DMS79 treated with DMSO at 0.1 percent for 48 hours (cell line): ENCODE measurements at places on chromosomes 4 and X.

GRCh38 chr4:42615131-42615763 is 41.7 kb downstream of the ATP8A1 start:
- no peak for DNase-seq

DNA sequence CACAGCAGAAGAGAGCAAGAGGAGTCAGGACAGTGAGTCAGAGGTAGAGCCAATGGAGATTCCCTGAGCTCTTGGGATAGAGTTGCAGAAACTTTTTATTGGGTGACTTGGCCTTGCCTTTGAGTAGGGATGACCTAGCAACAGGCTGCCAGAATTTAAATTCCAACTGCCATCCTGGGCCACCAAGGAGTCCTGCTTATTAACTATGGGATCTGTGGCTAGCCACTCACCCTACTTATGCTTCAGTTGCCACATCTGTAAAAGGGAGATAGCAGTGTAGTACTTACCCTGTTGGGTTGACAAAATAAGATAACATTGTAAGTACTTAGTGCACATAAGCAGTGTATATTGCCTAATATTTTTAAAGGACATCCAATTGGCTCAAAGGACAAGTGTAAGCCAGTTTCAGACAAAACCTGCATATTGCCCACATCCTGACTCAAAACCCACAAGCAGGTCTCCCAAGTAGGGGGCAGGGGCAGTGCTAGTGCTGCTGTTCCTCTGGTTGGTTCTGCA is 43.5 kb upstream of the TMEM164 start:
- no peak for DNase-seq

DNA sequence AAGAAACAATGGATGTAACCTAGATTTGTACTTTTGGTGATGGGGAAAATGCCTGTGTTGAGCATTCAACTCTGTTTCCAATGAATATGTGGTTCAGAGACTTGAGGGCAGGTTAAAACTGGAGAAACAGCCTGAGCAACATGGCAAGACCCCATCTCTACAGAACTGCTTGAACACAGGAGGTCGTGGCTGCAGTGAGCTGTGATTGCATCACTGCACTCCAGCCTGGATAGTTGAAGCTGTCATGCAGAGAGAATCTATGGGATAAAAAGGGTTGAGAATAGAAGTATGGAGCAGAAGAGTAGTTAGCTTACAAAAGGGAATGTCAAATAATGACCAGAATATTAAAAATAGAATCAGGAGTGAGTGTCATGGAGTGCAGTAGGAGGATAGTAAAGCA is 134.8 kb upstream of the PDE5A start:
- DNase-seq, result no peak

- DNase-seq, result no peak
Measured at GRCh38 chr4:179605196-179605595, 2163.0 kb upstream of the AGA start.

DNA sequence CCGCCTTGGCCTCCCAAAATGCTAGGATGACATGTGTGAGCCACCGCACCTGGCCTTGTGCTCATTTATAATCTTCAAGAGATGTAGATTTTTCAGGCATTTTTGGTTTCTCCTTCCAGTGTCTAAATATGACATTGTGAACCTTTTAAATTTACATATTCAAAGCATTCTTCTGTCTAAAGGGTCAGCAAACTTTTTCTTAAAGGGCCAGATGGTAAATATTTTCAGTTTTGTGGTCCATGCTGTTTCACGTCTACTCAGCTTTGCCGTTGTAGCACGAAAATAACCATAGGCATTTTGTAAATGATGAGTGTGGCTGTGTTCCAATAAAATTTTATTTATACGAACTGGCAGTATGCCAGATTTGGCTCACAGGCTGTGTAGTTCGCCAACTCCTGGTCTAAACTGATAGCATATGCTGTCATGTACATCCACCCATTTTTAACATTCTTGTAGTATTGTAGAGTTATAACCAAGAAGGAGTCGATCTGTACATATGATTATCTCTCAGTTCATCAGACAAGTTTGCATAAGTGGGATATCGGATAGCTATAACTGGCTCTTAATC is 12.7 kb upstream of the GCNA start:
- no peak for DNase-seq

GRCh38 chr4:121938282-121939092 is 13.4 kb downstream of the TRPC3 start:
- DNase-seq, result no peak

DNA sequence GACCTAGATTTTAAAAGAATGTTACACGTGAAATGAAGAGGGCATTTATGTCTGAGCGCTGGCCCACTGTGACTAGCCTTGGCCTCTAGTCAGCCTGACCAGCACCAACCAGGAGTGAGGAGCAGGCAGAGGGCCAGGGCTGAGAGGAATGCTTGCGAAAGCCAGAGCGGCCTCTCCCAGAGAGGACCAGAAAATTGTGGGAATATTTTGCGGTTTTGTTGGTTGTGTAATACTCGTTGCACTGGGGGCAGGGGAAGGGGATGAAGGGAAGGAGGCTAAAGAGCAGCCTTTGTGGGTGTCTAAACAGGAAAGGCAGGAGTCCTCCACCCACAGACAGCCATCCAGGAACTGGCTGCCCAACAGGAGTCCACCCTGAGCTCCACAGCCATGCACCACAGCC is 3.8 kb downstream of the GABRE start:
- no peak for DNase-seq

GRCh38 chrX:85928606-85929005 is 118.8 kb downstream of the CHM start:
- DNase-seq, result no peak

- no peak for DNase-seq
Measured at GRCh38 chr4:154478128-154478527, 13.5 kb downstream of the DCHS2 start.

DNA sequence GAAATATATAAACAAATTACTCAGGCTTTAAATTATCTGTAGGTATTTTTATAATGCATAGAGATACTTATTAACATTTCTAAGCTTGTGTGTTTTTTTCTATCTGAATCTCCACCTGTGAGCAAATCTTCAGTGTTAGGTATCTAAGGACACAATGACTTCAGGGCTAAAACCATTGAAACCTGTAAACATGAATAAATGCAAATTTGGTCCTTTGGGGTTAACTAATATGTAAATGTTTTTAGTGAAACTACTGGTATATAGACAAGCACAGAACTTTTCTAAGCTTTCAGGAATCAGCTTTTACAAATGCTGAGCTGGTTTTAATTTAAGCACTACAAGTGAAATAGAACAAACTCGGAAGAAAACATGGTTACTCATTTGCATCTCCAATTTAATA is 147.9 kb downstream of the FBXO8 start:
- no peak for DNase-seq

- no peak for DNase-seq
Measured at GRCh38 chr4:14415146-14415545, 587.1 kb upstream of the CPEB2 start.

DNA sequence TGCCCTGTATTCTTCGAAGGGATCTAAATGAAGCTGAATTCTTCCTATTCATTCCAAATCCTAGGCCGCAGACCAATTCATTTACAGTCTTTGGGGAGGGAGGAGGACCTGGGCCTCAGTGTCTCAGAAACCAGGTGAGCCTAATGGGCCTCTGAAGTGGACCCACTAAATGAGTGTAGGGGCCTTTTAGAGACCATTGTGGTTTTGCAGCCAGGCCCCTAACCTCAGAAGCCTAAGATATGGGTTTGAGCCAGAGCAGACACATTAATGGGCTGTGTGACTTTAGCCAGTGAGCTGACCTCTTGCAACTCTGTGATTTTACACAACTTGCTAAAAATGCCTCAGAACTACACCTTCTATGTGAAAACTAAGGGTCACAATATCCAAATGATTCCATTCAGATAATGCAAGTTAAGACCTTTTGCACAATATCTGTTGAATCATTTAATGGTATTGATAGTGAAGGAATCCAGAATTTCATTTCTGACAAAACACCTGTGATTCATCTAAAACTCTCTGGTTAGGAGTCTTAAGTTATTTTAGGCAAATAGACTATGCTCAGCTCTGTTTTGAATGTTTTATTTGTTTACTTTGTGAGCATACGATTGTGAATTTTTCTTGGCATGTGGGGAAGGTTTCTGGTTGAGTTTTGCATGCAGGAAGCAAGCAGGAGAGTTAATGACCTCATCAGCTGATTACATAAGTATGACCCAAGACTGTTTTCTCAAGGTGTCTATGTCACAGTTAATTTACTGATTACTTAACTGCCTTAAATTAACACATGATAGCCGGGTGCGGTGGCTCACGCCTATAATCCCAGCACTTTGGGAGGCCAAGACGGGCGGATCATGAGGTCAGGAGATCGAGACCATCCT is 75.0 kb downstream of the EVC start:
- DNase-seq, result no peak

DNA sequence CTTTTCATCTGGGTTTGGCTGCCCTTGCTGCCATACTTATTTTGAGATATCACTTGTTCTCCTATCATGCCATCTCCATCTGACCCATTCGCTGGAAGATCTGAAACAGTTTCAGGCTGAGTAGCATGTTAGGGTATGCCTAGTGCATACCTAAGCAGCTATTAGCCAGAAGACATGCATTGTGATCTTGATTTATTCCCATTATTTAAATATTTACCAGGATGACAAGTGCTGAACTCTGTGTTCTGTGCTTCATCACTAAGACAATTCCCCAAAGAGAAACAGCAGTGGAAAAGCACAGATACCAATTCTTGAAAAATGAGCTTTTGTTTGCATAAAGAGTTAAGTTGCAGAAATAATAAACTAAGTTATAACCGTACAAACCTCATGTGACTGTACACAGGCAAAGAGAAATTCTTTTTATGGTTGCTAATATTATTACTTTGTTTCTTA is 271.0 kb upstream of the ARSJ start:
- no peak for DNase-seq

GRCh38 chr4:87120411-87121162 is 99.8 kb downstream of the KLHL8 start:
- DNase-seq, result no peak

DNA sequence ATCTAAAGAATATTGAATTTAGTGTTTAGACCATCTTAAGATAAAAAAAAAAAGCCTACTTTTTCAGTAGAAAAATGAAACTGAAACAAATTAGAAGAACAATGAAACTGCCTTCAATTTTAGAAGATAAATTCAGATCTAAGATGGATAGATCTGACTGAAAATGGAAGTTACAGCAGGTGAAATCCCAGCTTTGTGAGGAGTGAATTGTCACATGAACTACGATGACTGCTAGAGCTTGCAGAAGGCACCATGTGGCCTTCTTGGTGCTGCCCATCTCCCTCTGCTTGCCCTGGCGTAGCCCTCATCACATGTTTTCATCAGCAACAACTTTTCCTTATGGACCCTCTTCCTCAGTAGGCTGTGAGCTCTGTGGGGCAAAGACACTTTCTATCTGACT is 51.4 kb upstream of the EMCN start:
- DNase-seq, result no peak

DNA sequence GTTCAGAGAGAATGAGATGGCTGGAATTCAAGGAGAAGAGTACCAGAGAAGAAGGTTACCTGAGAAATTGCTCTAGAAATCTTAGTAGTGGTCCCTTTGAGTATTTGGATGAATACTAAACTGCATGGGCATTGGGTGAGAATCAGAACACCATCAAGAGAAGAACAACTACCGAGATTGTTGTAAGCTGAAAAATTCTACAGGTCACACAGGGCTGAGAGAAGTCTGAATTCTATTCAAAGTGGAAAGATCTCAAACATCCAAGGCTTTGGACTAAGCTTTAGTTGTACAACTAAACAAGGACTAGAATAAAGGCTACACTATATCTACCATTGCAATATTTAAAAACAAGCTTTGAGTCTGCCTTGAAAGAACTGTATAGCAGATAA is 40.8 kb downstream of the LRBA start:
- DNase-seq, result no peak

GRCh38 chr4:38664706-38665401 is 855 bp downstream of the KLF3 start:
- DNase-seq, result peak; percentile 22

DNA sequence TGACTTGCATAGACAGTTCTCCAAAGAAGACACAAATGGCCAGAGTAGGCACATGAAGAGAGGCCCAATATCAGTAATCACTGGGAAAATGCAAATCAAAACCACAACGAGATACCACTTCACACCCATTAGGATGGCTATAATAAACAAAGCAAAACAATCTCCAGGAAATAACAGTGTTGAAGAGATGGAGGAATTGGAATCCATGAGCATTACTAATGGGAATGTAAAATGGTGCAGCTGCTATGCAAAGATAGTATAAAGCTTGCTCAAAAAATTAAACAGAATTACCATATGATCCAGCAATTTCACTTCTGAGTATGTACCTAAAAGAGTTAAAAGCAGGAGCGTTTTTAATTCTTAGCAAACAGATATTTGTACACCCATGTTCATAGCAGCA is 17.0 kb upstream of the TMEM33 start:
- no peak for DNase-seq

- DNase-seq, result no peak
Measured at GRCh38 chrX:16579517-16579916, 70.4 kb upstream of the S100G start.

- DNase-seq, result no peak
Measured at GRCh38 chr4:145619639-145619996, 433 bp downstream of the MMAA start.

DNA sequence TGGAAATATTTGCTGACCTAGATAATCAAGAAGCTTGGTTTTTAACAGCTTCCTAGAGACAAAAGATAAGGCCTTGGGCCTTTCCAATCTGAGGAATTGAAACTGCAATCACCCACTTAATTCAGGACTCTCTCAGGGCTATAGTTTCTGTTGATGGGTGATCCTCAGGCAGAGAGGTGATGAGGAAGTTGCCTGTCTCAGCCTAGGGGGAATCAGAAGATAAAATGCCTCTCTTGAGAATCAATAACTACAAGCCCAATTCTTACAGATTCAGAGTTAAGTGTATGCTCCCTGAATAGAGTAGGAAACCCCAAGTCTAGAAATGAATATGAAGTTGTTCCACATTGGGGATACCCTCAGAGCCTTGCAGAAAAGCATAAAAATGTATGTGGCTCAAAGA is 45.5 kb downstream of the NFKB1 start:
- DNase-seq, result no peak

DNA sequence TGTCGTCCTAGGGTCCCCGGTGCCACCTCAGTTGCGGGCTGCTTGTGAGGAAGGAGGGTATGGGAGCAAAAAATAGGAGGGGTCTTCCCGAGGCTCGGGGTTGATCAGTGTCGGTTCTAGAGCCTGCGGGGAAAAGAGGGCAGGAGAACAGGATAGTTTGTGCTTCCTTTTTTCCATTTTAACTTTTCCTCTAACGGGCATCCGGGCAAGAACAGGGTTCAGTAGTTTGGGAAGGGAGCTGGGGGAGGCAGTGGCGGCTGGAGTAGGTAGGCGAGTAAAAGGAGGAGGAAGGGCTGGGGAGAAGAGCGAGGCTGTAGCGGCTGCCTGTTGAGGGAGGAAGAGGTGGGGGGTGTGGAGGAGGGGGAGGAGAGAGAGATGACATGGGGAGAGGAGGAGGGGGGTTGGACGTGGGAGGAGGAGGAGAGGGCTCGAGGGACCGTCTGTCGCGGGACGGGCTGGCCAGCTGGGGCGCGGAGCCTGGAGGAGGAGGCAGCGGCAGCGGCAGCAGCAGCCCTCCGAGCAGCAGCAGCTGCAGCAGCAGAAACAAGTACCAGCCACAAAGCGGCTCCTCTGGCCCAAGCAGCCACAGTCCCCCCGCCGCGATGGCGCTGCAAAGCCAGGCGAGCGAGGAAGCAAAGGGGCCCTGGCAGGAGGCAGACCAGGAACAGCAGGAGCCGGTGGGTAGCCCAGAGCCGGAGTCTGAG is at the start of gene SLC16A2:
Gene SLC16A2 (plus strand): TSS at position 458 of the 704 bp plus-strand sequence. CDS start 145 bp downstream, at position 603.
- DNase-seq, result peak; percentile 39
